ENCODE measurements at places on chromosomes 4 and X. TPM values are rescaled to one million over a fixed set of nuclear protein-coding genes. Genes with fewer than 3 reads are reported as not detected.
A peak's percentile ranks its signal among the peaks of the same experiment; 100 is the strongest.

GRCh38 chr4:69054578-69055200 is 41.6 kb upstream of the UGT2B7 start:
- DNase-seq = peak; percentile 82

- DNase-seq = peak; percentile 19
Observed at GRCh38 chrX:22541926-22542325, 269.2 kb downstream of the CBLL2 start.

- no peak for DNase-seq
Observed at GRCh38 chr4:3439391-3439790, 2.4 kb upstream of the HGFAC start.

GRCh38 chr4:61451935-61452334 is 251.8 kb downstream of the ADGRL3 start:
- DNase-seq = no peak

- no peak for DNase-seq
Observed at GRCh38 chr4:89055157-89056080, 1.6 kb downstream of the FAM13A start.

ETDA gene
- not detected for total RNA-seq

- DNase-seq = no peak
Observed at GRCh38 chr4:157634057-157634456, 413.5 kb downstream of the GRIA2 start.

GRCh38 chr4:181966104-181966551 is 277.1 kb upstream of the TENM3 start:
- no peak for DNase-seq

FGD1 gene
- total RNA-seq = 1.1 TPM

DNA sequence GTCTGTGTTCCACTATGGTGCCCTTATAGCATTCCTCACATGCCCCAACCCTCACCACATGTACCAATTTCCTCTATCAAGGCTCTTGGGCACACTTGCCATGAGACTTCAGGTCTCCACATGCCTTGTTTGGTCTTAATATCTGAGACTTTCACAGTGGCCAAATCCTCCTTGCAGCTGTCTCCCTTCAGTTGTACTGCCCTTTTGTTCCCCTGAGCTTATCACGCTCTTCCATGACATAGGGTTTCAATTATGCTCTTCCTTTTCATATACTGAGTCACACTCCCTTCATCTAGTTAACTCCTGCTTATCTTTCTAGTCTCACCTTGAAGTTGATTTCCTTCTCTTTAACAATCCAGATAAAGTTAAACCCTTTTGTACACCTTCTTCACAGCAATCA is 212.9 kb downstream of the PDHA2 start:
- no peak for DNase-seq

DNA sequence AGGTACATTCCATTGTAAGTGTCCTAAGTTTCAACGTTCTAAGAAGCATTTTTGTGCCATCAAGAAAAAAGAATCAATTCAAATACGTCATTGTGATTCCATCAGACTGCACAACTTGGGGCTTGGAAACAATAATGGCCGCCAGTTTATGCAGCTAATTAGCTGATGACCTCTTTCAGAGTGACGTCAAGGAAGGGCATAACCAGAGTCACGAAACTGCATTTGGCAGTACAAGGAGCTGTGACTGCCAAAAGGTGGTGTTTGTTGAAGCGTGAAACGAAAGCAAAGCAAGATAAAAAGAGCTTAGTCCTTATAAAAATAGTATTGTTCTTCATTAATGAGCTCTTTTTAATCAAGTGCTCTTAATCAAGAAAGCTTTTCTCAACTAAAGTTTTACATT is 81.1 kb upstream of the SH3RF1 start:
- peak; percentile 89 for DNase-seq

Data from lung microvascular endothelial cell (primary cell).